ENCODE measurements at places on chromosomes 7 and 10. TPM values are rescaled to one million over a fixed set of nuclear protein-coding genes. Genes with fewer than 3 reads are reported as not detected.

Gene TFR2
- total RNA-seq, result 0.79 TPM

Gene PRRT4
- total RNA-seq, result 1.8 TPM

Gene PDZD8
- 28.5 TPM for total RNA-seq

Gene HMX3
- not detected for total RNA-seq

Gene TCAF2
- 0.71 TPM for total RNA-seq

Gene STK32C
- total RNA-seq, result 6.1 TPM

Gene KLHDC10
- 23.8 TPM for total RNA-seq

Gene FRG2B
- total RNA-seq, result not detected

Gene RADIL
- 6.8 TPM for total RNA-seq

GRCh38 chr10:5544216-5544805, 19.6 kb downstream of the CALML3 start:
- DNase-seq, result no peak

DNA sequence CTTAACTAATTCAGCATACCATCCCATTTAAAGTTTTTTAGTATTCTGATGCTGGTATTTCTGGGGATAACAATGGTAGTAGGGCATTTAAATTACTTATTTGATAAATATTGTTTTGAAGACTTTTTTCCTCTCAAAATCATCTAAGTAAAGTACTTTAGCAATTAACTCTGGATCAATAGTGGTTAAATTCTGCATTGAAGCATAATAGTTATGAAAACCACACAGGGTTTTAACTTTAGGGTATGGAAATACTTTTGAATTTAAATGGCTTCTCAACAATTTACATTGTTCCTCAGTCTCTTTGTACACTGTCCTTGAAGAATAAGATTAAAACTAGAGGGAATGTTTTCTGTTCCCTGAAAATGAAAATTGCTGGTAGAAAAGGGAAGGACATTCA, 202.6 kb upstream of the STEAP4 start:
- no peak for DNase-seq

- no peak for DNase-seq
Observed at GRCh38 chr10:132446661-132447445, 49.9 kb downstream of the PWWP2B start.

- peak; percentile 68 for DNase-seq
Observed at GRCh38 chr7:90119178-90119971, 34.9 kb upstream of the STEAP1 start.

- no peak for DNase-seq
Observed at GRCh38 chr10:131762789-131763696, 137.8 kb upstream of the PPP2R2D start.

DNA sequence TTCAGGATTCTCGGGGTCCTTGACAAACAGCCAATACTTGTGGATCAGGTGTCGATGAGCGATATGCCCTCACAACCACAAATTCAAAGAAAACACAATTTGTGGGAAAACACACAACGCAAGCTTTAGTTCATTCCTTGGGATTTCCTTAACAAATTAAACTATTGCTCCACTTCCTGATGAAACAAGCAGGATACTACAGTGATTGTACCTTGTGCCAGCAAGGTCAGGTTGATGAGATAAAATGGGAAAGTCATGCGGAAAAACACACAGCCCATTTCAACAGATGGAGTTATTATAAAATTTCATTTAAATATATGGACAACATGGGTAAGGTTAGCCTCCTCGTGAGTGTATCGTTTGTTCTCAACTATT, 8.8 kb upstream of the RHOBTB1 start:
- DNase-seq, result no peak

DNA sequence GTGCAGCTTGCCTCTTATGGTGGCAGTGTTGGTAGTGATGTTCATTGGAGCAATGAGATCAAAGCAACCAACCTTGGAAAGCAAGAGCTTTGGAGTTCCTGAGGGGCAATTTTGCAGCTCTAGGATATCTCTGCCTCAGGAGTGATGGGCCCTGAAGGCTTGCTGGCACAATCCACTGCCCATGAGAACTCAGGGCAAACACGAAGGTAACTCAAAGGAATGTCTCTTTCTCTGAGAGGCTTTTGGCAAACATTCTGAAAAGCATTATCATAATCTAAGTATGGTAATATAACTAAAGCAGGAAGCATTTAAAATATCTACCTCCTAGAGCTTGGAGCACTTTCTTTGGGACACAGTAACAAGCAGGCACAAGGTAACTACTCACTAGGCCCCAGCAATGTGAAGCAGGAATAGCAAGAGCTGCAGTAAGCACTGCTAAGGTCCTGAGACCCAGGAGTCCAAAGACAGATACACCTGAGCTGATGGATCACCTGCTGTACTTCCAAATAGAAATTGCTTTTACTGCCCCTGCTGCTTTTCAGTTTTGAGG, 103.1 kb downstream of the NRF1 start:
- DNase-seq, result no peak

- no peak for DNase-seq
Observed at GRCh38 chr7:151449990-151450389, 10.0 kb upstream of the CRYGN start.

- DNase-seq, result no peak
Observed at GRCh38 chr10:100245484-100246220, 16.3 kb upstream of the CHUK start.

DNA sequence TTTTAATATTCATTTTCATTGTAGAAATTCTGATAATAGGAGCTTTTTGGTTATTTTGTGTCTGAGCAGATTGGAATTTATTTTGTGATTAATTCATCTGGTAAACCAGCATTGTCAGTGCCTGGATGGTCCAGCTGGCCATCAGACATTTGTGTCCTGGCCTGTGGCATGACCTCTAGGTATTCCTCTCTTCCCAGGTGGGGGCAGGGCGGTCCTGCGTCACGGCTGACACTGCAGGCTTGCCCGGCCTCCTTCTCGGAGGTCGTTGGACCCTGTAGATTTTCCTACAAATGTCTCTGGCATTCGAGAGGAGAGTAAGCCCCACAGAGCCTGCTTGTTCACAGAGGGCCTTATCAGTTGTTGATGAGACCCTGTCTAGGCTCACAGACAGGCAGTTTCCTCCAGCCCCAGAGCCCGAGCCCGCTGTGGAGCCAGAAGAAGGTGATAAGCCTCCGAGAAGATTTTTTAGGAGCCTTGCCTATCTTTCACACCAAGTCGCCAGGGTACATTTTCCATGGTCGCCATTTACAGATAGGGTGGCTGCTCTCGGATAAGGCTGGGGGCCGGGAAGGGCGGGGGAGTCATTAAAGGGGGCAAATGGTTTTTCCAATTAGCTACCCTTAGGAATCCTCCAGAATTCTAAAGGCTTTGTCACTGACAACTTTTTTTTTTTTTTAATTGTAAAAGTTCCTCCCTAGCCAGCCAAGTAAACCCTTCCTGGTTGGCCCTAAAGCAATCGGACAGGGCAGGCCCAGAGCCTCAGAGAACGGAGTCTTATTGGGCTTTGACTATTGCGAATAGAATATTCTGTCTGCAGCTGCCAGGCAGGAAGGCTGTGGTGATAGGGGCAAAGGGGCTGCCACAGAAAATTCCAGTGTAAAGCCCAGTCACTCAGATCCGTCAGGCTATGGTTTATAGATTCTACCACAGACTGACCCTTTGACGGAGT, 78.1 kb upstream of the TBX20 start:
- DNase-seq, result peak; percentile 58

GRCh38 chr10:131862548-131862947, 38.3 kb upstream of the PPP2R2D start:
- DNase-seq, result no peak

DNA sequence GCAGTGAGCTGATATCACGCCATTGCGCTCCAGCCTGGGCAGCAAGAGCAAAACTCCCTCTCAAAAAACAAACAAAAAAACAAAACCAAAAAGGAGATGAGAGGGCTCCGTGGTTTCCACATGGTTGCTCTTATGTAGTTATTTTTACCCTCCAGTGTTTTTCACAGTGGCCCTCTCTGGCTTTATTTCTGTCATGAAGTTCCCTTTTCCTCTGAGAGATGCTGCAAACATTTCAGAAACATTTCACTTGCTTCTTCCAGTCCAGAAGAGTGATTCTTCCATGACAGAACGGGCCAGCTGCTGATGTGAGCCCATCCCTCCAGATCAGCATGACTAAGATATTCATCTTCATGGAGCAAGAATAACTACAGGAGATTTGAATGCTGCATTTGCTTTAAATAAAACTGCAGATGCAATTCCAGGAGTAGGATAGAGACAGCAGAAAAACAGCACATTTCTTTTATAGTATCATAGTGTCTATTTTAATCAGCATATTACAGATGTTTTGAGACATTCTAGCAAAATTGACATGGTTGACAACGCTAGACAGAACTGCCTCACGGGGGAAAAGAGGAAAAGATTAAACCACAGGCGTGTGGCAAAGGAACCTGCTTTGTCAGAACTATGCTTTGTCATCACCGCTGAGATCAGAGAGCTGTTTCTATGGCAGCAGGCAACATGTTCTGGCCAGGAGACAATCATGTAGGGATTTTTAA, 40.3 kb downstream of the NRCAM start:
- no peak for DNase-seq

- no peak for DNase-seq
Observed at GRCh38 chr10:44576702-44577191, 191.8 kb upstream of the CXCL12 start.

DNA sequence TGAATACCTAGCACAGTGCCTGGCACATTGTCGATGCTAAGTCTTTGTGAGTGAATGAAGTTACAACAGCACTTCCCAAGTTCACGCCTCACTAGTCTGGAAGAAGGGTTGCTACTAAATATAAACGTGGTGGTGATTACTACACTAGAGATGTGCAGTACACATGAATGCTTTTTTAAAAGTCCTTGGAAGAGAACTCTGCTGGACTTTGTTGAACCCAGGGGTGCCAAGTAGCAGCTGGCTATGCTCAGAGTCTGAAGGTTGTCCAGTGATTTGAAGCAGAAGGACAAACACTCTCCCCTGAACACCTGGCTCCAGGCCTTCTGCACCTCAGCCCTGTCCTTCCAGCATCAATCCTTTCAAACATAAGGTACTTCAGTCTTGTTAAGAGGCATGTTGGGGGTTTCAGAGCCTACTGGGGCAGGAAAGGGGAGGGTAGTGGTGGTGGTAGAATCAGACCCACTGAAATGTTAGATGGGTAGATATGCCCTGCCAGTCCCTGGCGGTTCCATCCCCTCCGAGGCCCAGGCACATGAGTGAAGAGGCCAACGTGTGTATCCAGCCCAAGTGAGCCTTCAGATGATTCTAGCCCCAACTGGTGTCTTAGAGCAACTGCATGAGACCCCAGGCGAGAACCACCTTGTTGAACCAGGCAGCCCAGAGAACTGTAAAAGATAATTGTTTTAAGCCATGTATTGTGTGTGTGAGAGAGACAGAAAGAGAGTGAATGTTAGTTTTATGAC, 94.4 kb downstream of the TAX1BP1 start:
- no peak for DNase-seq

GRCh38 chr7:73904219-73905137, 43.5 kb downstream of the TMEM270 start:
- peak; percentile 33 for DNase-seq

- no peak for DNase-seq
Observed at GRCh38 chr7:132257253-132257652, 319.0 kb downstream of the PLXNA4 start.

All from left cardiac atrium (tissue), 4 donors.